ENCODE measurements at places on chromosomes 3 and 15.

- DNase-seq, result no peak
Measured at GRCh38 chr3:72821161-72821781, 27.0 kb downstream of the SHQ1 start.

DNA sequence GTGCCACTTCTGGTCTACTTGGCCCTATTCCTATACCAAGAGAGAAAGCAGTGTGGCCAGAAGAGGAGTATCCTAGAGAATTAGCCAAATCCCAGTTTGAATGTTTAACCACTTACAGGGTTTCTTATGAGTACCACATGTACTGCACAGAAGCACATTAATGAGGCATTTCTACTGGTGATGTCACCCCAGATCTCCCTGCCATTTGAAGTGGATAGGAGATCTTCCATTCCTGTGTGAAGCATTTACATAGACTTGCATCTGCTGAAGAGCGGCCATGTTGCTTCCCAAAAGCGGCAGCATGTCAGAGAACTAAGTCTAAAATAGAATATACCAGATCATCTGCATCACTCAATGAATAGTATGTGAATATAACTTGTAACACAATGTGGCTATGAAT, 108.4 kb upstream of the TUSC7 start:
- DNase-seq, result no peak

DNA sequence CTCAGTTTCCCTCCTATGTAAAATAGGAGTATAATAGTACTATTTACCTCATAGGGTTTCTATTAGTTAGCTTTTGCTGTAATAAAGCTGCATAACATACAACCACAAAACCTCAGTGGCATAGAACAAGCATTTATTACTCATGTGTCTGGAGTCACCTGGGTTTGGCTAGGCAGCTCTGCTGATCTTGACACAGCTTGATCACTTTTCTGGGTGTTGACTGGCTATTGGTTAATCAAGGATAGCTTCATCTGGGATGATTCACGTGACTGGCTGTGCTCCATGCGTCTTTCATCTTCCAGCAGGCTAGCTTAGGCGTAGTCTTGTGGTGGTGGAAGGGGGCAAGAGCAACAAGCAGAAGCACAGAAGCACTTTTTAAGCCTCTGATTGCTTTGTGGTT, 112.6 kb downstream of the SQOR start:
- no peak for DNase-seq

DNA sequence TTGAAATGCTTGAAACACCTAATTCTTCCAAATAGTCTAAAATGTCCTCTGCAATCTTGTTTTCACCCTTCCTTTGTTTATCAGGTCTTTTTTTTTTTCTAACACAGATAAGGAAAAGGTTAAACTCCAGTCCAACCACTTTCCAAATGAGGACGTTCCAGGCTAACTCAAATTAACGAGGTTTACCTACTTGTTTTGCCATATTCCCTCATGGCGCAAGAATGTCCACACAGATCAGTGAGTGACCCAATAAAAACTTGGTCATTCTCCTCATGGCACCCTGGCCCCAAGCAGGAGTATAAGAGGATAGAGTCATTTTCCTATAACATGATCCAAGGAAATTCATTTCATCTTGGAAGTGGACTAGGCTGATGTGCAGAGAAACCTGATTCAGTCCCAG, 6.6 kb upstream of the LIPC start:
- DNase-seq, result no peak

DNA sequence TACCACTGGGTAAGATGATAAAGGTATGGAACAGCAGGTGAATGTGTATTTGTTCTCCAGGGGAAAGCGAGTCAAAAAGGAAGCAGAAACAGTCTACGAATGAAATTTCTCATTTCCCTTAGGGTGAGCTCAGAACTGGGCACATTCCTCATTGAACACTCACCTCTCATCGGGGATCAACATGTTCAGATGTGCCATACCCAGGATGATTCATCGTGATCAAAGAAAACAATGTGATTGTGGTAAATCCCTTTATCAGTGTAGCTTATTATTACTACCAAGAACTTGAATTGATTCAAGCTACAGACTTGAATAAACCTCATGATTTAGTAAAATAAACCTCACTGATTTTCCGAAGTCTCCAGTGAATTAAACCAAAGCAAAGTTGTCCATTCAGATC, 72.1 kb downstream of the GJD2 start:
- no peak for DNase-seq

DNA sequence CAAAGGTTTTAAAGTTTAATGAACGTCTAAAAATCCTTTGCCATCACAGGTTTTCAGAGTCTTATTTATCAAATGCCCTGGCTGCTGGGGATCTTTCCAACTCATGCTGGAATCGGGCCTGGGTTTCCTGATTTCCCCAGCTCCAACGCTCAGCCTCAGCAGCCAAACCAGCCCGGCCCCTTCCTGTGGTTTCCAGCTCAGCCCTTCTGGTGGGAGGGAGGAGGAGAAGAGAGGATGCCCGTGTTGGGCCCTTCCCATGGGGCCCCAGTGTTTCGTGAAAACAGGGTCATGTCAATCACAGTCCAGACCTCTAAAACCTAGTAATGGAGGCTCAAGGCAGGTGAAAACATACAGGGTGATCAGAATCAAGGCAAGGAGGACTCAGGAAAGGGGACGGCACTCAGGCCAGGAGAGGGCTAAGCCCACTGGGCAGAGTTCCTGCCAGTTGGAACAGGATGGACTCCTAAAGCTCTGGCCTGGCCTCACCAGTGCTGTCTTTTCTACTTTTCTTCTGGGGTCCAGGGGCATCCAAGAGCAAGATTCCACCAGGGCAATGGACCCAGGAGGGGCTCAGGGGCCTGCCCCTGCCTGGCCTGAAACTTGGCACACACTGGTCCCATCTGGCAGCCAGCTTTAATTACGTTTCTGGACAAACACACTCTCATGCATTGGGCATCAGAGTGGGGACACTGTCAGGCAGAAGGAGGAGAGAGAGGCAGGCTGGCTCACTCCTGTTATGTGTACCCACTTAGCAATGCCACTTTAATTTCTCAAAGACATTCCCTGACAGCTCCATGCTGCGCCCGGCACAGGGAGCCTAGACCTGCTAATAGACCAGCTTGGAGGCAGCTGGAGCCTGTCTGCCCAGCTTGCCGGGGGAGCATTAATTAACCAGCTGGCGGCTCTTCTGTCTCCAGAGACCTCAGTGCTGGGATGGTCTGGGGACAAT, 194.6 kb downstream of the FAM43A start:
- DNase-seq, result no peak

GRCh38 chr15:98174841-98175240, 214.3 kb downstream of the ARRDC4 start:
- DNase-seq, result no peak

Data from activated T-cell treated with anti-CD3 and anti-CD28 coated beads for 24 hours (primary cell).